ENCODE measurements at places on chromosomes 4 and X. TPM values are rescaled to one million over a fixed set of nuclear protein-coding genes. Genes with fewer than 3 reads are reported as not detected.

RAB41 gene
- total RNA-seq = not detected

GRCh38 chrX:13471269-13471668, 98.1 kb upstream of the EGFL6 start:
- H3K4me3 ChIP-seq = no peak overlapping the region
- no peak overlapping the region for H3K27ac ChIP-seq
- H3K27me3 ChIP-seq = no peaks in the 10 kb centered on the region
- DNase-seq = no peak

MAGEB5 gene
- total RNA-seq = not detected

DNA sequence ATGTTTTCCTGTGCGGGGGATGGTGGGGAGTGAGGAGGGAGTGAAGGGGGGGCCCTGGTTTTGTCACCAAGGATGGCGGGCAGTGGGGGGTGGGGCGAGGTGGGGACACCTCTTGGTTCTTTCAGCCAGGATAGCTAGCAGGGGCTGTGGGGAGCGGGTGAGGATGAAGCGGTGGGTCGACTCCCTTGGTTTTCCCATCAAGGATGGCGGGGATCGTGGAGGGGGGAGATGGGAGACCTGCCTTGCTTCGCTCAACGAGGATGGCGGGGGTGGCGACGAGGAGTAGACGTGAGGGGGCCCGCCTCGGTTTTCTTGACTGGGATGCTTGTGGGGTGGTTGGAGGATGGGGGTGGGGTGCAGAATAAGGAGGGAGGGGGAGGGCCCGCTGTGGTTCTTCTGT, 643 bp downstream of the FHL1 start:
- H3K36me3 ChIP-seq = no peaks in the 10 kb centered on the region
- no peak for DNase-seq
- no peaks in the 10 kb centered on the region for H3K27me3 ChIP-seq
- peak overlapping the region; percentile 90 for H3K4me3 ChIP-seq
- peak overlapping the region; percentile 97 for H3K27ac ChIP-seq
- no peaks in the 10 kb centered on the region for H3K4me1 ChIP-seq

All from thoracic aorta (tissue), 2 donors.